Body of pancreas (tissue), 4 donors: ENCODE measurements at places on chromosomes 13 and 19. TPM values are rescaled to one million over a fixed set of nuclear protein-coding genes. Genes with fewer than 3 reads are reported as not detected.

Gene DAND5
- total RNA-seq, result not detected

- no peak overlapping the region for H3K4me3 ChIP-seq
- no peaks in the 10 kb centered on the region for H3K27me3 ChIP-seq
- H3K36me3 ChIP-seq, result no peaks in the 10 kb centered on the region
- H3K27ac ChIP-seq, result no peak overlapping the region
- no peaks in the 10 kb centered on the region for H3K4me1 ChIP-seq
- DNase-seq, result no peak
Observed at GRCh38 chr13:37453246-37453645, 145.3 kb downstream of the POSTN start.

- no peak overlapping the region for H3K27ac ChIP-seq
- no peak overlapping the region for H3K4me3 ChIP-seq
- peaks cover 14% of the 10 kb centered on the region for H3K4me1 ChIP-seq
- no peaks in the 10 kb centered on the region for H3K36me3 ChIP-seq
- H3K27me3 ChIP-seq, result no peaks in the 10 kb centered on the region
- no peak for DNase-seq
Observed at GRCh38 chr13:110259651-110260050, 47.3 kb downstream of the COL4A1 start.

GRCh38 chr13:37666036-37666435 lies 67.5 kb upstream of the POSTN start:
- no peak for DNase-seq
- no peaks in the 10 kb centered on the region for H3K27me3 ChIP-seq
- no peaks in the 10 kb centered on the region for H3K4me1 ChIP-seq
- no peak overlapping the region for H3K4me3 ChIP-seq
- H3K27ac ChIP-seq, result no peak overlapping the region

GRCh38 chr13:89097994-89098393 lies 1426.8 kb downstream of the SLITRK5 start:
- H3K27ac ChIP-seq, result no peak overlapping the region
- H3K4me3 ChIP-seq, result no peak overlapping the region
- no peaks in the 10 kb centered on the region for H3K27me3 ChIP-seq
- no peak for DNase-seq

DNA sequence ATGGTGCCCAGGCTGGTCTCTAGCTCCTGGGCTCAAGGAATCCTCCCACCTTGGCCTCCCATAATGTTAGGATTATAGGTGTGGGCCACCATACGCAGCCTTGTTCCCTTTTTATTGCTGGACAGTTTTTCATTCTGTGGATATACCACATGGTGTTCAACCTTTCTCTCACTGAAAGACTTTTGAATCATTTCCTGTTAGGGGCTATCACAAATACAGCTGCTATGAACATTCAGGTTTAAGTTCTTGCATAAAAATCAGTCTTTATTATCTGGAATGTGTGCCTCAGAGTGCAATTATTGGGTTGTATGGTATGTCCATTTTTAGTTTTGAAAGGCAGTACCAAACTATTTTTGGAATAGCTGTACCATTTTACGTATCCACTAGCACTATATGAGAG lies 647.2 kb downstream of the LIG4 start:
- no peak overlapping the region for H3K4me3 ChIP-seq
- no peaks in the 10 kb centered on the region for H3K36me3 ChIP-seq
- peaks cover 3% of the 10 kb centered on the region for H3K4me1 ChIP-seq
- no peak overlapping the region for H3K27ac ChIP-seq

- DNase-seq, result no peak
- H3K4me1 ChIP-seq, result no peaks in the 10 kb centered on the region
- H3K36me3 ChIP-seq, result no peaks in the 10 kb centered on the region
- no peaks in the 10 kb centered on the region for H3K27me3 ChIP-seq
- H3K4me3 ChIP-seq, result no peak overlapping the region
- no peak overlapping the region for H3K27ac ChIP-seq
Observed at GRCh38 chr13:20824762-20825476, 51.2 kb upstream of the EEF1AKMT1 start.

GRCh38 chr13:45048890-45049407 lies 59.6 kb downstream of the GPALPP1 start:
- H3K36me3 ChIP-seq, result no peaks in the 10 kb centered on the region
- peaks cover 7% of the 10 kb centered on the region for H3K4me1 ChIP-seq
- no peaks in the 10 kb centered on the region for H3K27me3 ChIP-seq
- no peak overlapping the region for H3K27ac ChIP-seq

DNA sequence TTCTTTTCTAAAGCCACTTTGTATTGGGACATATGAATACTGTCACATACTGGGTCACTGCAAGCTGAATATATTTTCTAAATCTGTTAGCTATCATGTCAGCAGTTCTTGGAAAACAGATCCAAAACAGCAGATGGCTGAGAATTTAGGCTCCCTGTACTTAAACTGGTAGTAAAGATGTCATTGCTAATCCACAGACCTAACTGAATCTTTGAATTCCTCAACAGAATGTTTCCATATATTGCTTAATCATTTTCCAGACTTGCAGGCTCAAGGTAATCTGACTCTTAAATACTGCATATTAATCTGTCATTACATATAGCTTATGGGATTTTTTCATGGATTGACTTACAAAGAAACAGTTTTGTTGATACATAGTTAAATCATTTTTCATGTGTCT lies 639.0 kb upstream of the KLHL1 start:
- H3K27me3 ChIP-seq, result no peaks in the 10 kb centered on the region
- H3K4me1 ChIP-seq, result no peaks in the 10 kb centered on the region
- H3K27ac ChIP-seq, result no peak overlapping the region
- no peaks in the 10 kb centered on the region for H3K36me3 ChIP-seq
- no peak overlapping the region for H3K4me3 ChIP-seq

GRCh38 chr19:39398297-39398864 lies 7.2 kb downstream of the MED29 start:
- no peaks in the 10 kb centered on the region for H3K36me3 ChIP-seq
- DNase-seq, result no peak
- H3K4me3 ChIP-seq, result no peak overlapping the region
- H3K27me3 ChIP-seq, result no peaks in the 10 kb centered on the region
- H3K4me1 ChIP-seq, result peaks cover 39% of the 10 kb centered on the region
- peak overlapping the region; percentile 75 for H3K27ac ChIP-seq
